Stimulated activated CD4-positive, alpha-beta T cell treated with anti-CD3 and anti-CD28 coated beads, Interleukin-2, amount 100 ng/mL, for 48 hours (primary cell): ENCODE measurements at places on chromosomes 5 and 9.

DNA sequence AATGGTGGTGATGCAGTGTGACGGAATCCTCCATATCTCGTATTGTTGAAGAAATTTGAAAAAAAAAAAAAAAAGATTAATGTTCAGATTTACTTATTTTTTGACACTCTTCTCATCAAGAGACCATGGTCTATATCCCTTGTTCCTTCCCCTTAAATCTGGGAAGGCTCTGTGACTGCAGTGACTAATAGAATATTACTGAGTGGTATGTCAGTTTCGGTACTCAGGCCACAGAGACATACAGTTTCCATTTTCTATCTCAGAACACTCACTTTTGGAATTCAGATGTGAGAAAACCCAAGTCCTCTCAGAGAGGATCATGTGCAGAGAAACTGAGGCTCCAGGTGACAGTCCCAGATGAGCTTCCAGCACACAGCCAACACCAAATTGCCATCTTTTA lies 1193.5 kb downstream of the DTWD2 start:
- no peak for DNase-seq

- DNase-seq, result no peak
Observed at GRCh38 chr9:20693068-20693467, 9.0 kb downstream of the FOCAD start.

- no peak for DNase-seq
Observed at GRCh38 chr5:86757824-86758223, 140.1 kb downstream of the COX7C start.

- DNase-seq, result no peak
Observed at GRCh38 chr9:20526500-20527319, 95.6 kb downstream of the MLLT3 start.

DNA sequence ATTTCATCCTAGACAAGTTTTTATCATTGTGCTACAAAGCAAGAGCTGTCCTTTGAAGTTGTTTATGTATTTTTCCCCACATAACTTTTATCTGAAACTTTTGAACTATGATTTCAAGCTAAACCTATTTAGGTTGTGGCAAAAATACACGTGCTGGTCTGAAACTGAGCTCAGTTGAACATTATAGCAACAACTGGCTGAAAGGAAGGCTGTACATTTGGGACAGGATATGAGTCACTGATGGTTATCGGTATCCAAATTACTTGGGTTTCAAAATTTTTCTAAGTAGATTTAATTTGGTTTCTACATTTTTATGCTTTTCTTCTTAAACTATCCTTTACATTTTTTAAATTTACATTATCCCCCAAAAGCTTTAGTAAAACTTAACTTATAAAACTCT lies 627.3 kb upstream of the NUDT12 start:
- no peak for DNase-seq

DNA sequence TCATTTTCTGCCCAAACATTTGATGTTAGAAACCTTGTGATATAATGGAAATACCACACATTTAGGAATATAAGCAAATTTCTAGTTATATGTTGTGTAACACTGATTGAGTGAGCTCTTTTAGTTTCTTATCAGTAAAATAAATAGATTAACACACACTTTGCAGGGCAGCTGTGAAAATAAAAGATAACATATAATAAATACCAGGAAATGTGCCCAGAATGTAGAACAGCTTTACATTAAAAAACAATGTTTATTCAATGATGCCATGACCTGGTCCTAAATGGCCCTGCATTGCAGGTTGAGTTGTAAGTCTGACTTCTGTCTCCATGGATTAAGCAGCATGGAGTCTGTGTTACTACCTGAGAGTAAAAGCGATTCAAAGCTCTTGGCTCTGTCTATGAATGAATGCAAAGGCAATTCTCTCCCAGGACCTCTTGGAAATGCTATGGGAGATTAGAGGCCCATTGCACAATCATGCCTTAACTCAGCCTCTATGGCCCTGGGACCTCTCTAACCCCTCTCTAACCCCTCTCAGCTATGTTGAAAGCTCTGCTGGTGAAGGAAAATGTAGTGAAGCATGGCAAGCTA lies 296.0 kb upstream of the ACTBL2 start:
- no peak for DNase-seq

GRCh38 chr5:147332658-147333057 lies 97.8 kb downstream of the STK32A start:
- no peak for DNase-seq

DNA sequence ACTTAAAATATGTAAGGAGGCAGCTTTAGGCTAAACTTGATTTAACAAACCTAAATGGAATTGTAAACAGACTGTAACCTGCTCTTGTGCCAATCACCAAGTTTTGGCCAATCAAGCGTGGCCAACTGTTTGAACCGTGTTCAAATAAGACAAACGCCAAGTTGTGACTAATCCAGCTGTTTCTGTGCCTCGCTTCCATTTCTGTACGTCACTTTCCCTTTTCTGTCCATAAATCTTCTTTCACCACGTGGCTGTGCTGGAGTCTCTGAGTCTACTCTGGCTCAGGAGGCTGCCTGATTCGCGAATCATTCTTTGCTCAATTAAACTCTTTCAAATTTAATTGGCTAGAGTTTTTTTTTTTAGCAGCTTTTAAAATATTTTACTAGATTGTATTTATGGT lies 71.3 kb downstream of the LIX1 start:
- no peak for DNase-seq

DNA sequence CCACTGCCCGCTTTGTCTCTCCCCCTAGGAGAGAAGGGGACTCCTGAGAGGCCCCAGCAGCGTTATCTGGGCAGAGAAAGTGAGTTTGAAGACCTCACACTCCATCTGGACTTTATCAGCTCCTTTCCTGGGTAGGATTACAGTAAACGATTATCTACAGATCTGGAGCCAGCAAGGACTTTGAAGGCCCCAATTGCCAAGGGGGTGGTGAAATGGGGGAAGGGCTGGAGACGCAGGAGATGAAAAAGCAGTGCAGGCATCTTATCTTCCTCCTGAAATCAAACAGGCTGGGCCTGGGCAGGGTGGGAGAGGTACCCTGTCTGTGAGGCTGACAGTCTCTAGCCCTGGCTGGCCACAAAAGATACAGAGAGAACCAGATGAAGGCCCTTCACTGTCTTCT lies 105.8 kb upstream of the MSX2 start:
- DNase-seq, result no peak

DNA sequence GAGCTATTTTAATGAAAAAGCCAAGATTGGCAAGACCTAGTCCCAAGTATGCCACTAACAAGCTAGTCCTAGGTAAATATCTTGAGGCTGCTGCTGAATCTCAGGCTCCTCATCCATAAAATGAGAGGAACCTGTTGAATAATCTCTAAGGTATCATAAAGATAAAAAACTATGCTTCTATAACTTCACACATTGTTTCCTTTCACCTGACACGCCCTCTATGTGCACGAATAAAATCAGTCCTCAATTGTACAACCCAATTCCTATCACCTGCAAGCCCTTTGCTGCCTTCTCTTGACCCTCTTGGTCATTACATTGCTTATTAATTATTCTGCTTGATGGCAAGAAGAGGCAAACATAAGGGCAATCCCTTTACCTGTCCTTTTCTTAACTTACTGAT lies 69.9 kb downstream of the TRPM6 start:
- no peak for DNase-seq

DNA sequence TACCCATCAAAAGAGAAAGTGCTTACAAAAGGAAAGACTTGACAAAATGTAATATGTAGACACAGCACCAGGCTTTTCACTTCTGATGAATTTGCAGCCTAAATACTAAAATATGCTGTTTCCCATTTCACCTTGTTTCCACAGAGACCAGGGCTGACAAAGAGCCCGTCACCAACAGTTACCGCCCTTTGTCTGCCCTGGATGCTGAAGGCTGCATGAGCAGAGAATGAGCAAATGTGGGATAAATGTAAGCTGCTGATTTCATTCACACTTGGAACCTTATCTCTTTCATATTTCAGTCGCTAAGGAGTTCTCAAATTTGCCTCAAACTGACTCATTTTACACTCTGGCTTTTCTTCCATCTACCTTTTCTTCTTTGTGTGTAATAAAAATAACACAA lies 213.9 kb downstream of the TMEM167A start:
- no peak for DNase-seq

DNA sequence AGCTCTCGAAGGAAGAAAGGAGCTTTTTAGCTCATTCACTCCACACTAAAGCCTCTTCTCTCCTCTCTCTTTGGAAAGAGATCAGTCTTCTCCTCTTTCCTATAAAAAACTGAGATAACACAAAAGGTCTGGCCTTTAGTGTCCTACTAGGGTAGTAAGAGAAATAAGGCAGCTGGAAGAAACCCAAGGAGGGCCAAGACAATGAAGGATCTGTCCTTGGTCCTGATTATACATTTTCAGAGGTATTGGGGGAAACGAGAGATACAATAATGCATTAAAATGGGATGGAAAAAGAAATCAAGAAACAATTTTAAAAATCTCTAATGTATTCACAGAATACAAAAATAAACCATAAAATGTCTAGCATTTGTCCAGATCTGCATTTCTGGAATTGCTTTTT lies 184.0 kb downstream of the SLF1 start:
- no peak for DNase-seq

- DNase-seq, result no peak
Observed at GRCh38 chr5:166594567-166594966, 1696.9 kb upstream of the WWC1 start.

GRCh38 chr9:34276772-34277171 lies 52.3 kb downstream of the KIF24 start:
- DNase-seq, result no peak

DNA sequence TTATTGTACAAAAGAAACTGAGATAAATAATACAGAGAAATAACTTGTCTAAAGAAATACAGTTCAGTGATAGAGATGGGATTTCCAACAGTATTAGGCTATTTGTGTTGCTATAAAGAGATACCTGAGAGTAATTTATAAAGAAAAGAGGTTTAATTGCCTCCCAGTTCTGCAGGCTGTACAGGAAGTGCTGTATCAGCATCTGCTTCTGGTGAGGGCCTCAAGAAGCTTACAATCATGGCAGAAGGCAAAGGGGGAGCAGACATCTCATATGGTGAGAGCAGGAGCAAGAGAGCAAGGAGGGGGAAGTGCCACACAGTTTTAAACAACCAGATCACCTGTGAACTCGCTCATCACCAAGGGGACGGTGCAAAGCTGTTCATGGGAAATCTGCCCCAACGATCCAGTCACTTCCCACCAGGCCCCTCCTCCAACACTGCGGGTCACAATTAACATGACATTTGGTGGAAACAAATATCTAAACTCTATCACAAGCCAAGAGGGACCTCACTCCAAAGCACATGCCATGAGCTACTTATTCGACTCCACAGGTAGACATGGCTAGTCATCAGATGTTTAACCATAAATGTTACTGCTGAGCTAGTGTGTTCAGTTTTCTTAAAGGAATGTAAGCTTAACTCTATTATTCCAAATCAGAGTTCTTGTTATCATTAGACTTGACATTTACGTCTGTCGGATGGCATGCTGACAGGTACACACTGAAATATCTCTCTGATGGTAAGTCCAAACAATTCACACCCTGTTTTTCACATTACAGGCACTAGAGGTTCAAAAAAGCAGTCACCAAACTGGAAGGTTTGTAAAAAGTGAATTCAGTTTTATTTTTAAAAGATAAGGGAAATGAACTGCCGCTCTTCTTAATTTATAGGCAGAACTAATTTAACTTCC lies 82.2 kb downstream of the AUH start:
- no peak for DNase-seq

- DNase-seq, result no peak
Observed at GRCh38 chr5:179177711-179178575, 117.8 kb downstream of the ZNF354C start.

- DNase-seq, result no peak
Observed at GRCh38 chr5:112862085-112862484, 998 bp downstream of the SRP19 start.

DNA sequence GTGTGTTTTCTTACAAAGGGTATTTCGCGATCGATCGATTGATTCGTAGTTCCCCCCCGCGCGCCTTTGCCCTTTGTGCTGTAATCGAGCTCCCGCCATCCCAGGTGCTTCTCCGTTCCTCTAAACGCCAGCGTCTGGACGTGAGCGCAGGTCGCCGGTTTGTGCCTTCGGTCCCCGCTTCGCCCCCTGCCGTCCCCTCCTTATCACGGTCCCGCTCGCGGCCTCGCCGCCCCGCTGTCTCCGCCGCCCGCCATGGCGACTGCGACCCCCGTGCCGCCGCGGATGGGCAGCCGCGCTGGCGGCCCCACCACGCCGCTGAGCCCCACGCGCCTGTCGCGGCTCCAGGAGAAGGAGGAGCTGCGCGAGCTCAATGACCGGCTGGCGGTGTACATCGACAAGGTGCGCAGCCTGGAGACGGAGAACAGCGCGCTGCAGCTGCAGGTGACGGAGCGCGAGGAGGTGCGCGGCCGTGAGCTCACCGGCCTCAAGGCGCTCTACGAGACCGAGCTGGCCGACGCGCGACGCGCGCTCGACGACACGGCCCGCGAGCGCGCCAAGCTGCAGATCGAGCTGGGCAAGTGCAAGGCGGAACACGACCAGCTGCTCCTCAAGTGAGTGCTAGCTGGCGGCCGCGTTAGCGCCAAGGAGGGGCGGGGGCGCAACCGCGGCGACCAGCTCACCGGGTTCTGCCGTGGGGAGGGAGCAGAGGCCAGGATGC lies 480 bp downstream of the LMNB1 start:
- peak; percentile 33 for DNase-seq

- no peak for DNase-seq
Observed at GRCh38 chr5:154712518-154713437, 42.4 kb upstream of the LARP1 start.

GRCh38 chr5:39716532-39717028 lies 291.8 kb upstream of the DAB2 start:
- peak; percentile 4 for DNase-seq

GRCh38 chr5:173759691-173760090 lies 128.5 kb upstream of the CPEB4 start:
- no peak for DNase-seq

GRCh38 chr5:26148569-26149107 lies 889.7 kb downstream of the CDH9 start:
- DNase-seq, result no peak

DNA sequence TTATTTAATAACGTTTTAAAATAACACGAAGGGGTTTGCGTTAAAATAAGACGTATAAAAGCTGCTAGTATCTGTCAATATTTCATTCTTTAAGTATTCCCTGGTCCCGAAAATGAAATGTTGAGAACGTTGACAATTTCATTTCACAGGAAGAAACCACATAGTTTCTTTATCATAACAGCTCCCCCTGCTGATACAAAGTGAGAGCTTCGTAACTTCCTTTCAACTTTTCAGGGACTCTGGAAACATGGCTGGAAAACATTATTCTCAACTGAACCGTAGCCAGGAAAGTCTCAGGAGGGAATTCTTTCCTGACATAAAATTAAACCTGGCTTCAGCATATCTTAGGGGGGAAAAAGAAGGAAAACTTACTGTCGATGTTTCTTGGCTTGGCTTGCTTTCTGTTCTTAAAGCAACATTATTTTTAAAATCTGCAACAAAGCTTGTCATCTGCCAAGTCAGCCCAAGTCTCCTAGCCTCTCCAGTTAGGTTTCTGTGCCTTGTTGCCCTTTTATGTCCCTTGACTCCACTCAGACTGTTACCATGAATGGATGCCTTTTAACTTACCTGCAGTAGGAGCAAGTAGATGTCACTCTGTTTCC lies 122.9 kb upstream of the DAB2 start:
- peak; percentile 5 for DNase-seq

DNA sequence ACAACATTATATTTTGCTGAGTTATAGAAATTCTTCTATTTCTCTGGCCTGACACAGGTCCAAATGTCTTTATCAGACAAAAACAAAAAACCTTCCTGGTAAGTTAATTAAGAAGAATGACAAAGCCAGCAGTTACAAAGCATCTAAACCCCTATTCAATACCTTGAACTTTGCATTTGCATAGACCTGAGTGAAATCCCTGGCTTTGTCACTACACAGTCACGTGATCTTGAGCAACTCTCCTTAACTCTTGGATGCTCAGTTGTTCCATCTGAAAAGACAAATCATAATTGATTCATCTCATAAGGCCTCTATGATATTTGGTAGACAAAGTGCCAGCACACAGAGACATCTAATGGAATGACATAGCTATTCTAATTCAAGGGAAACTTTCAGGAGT lies 166.6 kb upstream of the PPP1R2B start:
- DNase-seq, result no peak
